ENCODE measurements at places on chromosomes 1 and 21.
A peak's percentile ranks its signal among the peaks of the same experiment; 100 is the strongest.

- no peak for DNase-seq
Observed at GRCh38 chr1:14835725-14836124, 237.2 kb downstream of the KAZN start.

DNA sequence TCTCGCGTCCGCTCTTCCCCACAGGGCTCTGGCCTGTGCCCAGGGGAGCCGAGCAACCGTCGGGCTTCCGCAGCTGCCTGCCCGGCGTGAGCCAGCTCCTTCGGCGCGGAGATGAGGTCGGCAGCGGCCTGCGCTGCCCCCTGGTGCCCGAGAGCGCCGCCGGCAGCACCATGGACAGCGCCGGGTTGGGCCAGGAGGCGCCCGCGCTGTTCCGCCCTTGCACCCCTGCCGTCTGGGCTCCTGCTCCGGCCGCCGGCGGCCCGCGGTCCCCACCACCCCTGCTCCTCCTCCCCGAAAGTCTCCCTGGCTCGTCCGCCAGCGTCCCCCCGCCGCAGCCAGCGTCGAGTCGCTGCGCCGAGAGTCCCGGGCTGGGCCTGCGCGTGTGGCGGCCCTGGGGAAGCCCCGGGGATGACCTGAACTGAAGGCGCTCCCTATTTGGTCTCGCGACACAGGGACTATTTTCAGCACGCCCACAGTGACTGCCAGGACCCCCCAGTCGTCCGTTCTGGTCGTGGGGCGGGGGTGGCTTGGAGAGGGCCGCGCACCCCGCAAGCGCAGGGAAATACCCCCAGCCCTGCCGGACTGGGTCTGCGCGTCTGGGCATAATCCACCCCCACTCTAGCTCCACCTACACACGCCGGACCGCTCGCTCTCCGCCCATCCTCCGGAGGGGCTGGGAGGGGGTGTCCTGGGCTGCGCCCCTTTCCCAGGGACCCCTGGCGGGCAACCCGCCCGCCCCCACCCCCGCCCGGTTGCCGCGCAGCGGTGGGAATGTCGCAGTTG is 1.3 kb downstream of the HES3 start:
- peak; percentile 58 for DNase-seq

GRCh38 chr1:97814121-97814520 is 106.7 kb downstream of the DPYD start:
- no peak for DNase-seq

DNA sequence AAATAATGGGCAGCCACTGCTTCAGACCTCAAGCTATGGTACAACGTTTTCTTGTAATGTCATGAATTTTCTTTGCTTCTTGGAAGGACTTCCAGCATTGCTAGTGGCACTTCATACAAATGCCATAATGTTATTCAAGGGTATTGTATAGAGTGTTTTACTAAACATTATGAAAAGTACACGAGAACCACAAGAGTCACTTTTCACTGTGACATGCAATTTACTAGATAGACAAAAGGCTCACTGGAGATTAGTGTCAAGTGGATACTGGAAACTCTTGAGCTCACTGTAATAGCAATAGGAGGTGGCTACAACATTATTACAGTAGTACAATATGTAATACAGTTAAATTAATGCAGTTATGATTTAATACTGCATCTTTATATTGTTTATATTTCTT is 5.3 kb upstream of the OLFM3 start:
- no peak for DNase-seq

GRCh38 chr1:7693662-7694061 is 77.4 kb upstream of the VAMP3 start:
- no peak for DNase-seq

DNA sequence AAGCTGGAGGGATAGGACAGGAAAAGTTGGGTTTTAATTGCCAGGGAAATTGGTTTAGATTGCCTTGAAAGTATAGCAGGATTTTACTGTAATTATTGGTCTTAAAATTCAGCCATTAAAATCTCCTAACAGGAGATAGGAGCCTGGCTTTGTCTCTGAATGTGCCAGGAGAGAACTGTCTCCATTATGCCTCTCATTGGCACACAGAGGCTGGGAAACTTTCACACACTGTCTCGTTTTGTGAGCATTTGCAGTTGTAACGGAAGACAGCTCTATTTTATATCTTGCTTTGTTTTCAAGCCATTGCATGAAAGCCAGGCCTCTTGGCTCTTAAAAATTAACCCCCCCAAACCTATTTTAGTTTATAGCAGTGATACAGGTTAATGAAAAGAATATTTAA is 12.5 kb downstream of the DNAJC6 start:
- DNase-seq, result no peak

- DNase-seq, result no peak
Observed at GRCh38 chr1:24856787-24857506, 73.1 kb downstream of the RUNX3 start.

GRCh38 chr1:95369985-95370690 is 136.1 kb downstream of the RWDD3 start:
- no peak for DNase-seq

DNA sequence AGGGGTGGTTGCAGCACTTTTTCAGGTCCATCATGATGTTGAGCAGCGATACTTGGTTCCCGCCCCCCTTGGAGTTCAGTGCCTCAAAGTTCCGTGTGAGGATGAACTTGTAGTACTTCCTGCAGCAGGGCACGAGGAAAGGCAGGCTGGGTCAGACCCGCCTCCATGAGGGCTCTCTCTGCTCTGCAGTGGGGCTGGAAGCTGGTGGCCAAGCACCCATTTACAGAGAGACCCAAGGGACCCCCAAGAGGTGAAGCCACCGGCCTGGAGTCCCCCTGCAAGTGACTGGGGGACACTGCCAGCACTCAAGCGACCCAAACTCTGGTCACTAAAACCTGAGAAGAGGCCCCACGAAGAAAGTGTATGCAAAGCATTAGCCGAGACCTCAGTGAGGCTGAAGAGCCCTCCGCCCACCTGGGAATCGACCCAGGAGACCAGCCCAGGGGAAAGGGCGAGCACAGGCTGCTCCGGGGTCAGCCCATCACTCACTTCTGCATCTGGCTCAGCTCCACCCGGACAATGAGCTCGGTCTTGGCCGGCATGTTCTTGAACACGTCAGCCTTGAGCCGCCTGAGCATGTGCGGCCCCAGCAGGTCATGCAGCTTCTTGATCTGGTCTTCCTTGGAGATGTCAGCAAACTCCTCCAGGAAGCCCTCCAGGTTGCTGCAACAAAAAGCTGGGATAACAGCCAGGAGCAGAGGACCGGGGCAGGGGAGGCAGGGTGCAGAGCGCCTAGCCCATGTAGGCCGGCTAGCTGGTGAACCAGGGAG is 45.2 kb downstream of the CHD5 start:
- no peak for DNase-seq

DNA sequence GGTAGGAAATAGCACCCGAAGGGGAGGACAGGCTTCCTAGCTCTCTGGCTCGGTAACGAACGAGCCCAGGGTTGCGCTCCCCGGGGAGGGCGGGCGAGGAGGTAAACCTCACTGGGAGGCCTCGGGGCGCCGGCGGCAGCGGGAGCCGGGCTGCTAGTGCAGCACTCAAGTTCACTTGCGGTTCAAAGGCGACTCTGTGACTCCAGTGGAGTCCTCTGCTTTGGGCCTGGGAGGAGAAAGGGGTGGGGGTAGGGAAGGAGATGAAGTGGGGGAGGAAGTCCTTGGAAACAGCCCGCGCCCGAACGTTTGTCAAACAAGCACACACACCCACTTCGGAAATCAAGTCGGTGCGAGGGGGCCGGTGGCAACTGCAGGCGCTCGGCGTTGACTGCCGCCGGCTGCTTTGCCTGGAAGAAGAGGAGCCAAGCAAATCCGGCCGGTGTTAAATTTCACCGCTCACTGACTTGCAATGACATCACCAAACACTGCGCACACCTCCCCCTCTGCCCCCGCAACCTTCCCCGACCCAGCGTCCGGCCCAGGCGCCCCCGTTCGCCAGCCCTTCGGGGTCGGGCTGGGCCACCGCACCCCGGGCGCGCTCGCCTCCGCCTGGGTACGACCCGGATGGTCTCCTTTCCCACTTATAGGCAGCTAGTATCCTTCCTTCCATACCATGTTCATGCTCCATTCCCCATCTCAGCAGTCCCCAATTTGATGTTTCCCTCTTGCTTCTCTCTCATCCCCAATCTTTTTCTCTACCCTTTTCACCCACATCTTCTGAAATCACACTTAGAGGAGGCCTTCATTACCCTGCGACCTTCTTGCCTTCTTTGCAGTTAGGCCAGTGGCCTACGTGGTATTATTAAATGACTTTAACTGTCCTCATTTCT is at the start of gene COL24A1:
Gene COL24A1, minus strand, starts transcription at position 207 of the 890 bp plus-strand sequence. CDS start 376 bp downstream, outside the sequence.
- peak; percentile 57 for DNase-seq

DNA sequence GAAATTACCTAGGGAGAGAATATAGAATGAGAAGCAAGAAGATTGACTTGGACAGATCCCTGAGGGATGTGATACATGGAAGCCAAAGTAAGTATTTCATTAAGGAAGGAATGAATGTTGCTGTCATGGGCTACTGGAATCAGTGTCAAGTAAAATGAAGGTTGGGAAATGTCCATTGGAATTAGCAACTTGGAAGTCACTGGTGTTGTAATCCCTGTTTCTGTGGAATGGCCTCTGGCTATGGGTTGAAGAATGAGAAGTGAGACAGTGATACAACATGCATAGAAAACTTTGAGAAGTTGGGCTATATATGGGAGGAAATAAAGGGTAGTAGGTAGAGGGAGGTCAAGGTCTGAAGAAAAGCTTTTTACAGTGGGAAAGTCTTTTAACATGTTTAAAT is 54.7 kb downstream of the CCDC18 start:
- DNase-seq, result no peak

- DNase-seq, result no peak
Observed at GRCh38 chr1:197811769-197812168, 36.5 kb upstream of the DENND1B start.

GRCh38 chr1:153945131-153945794 is 1.3 kb downstream of the DENND4B start:
- no peak for DNase-seq

- DNase-seq, result peak; percentile 60
Observed at GRCh38 chr1:91282695-91283420, 121.8 kb downstream of the HFM1 start.

- no peak for DNase-seq
Observed at GRCh38 chr21:36163750-36164741, 7.4 kb downstream of the DOP1B start.

GRCh38 chr1:183061194-183061593 is 38.0 kb downstream of the LAMC1 start:
- DNase-seq, result no peak

- DNase-seq, result peak; percentile 83
Observed at GRCh38 chr1:66533804-66534740, at the start of gene SGIP1. Gene SGIP1 (plus strand): TSS chr1:66534153. CDS start chr1:66534359, 206 bp downstream.

DNA sequence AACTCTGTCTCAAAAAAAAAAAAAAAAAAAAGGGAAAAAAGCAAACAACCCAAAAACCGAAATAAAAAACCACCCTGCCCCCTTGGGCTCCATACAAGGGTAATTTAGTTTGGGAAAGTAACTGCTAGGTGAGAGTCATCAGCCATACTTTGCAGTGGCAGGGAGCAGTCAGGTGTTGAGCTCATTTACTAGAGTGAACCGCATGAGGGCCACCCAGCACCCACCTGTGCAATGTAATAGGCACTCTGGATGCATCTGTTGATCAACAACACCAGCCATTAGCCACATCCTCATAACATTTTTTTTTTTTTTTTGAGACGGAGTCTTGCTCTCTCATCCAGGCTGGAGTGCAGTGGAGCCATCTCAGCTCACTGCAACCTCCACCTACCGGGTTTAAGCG is 9.1 kb downstream of the INAVA start:
- DNase-seq, result no peak

GRCh38 chr1:154337253-154337894 is 12.0 kb downstream of the ATP8B2 start:
- DNase-seq, result no peak

DNA sequence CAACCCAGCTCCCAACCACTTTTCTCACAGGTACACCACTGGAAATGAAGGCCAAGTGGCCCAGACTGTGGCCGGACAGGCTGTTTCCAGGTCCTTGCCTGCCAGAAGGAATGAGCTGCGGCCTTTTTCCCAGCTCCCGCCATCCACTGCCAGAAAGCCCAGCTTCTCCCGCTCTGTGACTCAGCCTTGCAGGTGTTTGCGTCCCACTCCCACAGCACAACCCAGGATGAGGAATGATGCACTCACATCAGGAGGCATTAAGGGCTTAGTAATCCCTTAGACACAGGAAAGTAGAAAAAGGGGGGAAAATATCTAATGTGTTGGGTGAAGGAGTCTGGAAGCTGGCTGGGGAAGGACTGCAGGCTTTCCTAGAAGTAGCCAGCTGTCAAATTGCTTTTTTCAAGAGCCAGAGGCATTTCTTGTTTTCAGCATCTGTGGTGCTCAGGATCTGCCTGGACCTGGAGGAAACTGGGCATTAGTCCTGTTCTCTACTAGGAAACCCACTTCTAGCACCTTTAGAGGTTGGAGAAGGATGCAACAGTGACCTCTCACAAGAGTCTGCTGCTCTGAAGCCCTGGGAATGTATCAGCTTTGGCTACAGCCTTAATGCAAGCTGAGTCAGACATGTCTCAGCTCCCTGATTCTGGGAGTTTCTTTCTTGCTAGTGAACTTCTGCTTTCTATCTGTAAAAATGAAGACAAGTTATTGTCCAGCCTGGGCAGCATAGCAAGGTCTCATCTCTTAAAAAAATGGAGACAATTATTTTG is 13.2 kb upstream of the MAP1LC3C start:
- no peak for DNase-seq

DNA sequence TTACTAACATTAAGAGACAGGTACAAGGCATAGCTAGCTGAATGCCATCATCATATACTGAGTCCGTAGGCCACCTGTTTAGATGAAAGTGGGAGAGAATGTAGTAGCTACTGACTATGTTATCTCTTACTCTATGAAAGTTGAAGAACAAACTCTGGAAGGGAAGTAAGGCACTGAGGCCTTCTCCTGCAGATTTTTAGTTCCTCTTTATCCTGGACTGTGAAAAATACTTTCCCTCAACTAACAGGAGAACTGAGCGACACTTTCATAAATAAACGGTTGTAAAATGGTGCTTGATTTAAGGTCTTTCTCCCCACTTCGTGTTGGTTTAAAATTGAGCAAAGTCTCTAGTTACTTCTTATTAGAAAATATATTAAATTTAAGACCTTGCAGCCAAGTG is 101.9 kb downstream of the FNBP1L start:
- no peak for DNase-seq

GRCh38 chr1:197928849-197929336 is 11.7 kb downstream of the LHX9 start:
- DNase-seq, result no peak

DNA sequence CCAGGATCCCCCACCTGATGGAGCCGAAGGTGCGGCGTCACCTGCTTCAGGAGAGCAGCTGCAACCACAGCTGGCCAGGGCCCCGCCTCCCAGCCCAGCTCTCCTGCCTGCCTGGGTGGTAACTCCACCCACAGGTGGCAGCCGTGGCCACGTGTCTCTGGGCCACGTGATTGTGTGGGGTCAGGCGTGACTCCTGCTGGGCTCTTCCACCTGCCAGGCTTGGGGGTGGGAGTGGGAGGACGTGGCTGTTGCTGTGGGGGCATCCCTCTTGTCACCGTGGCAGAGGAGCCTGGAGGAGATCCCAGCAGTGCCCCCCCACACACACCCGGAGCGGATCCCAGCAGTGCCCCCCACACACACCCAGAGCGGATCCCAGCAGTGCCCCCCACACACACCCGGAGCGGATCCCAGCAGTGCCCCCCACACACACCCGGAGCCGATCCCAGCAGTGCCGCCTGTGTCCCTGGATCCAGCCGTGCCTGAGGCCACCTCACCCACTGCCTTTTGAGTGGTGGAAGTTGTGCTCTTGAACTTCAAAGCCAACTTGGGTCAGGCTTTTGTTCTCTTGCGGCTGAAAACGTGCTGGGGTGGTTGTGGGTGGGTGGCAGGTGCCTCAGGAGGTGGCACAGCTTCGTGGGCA is 32.2 kb downstream of the POFUT2 start:
- no peak for DNase-seq

Measured in head of caudate nucleus (tissue), 42 donors.